ENCODE measurements at places on chromosomes 2 and 18.

- DNase-seq = no peak
These were observed 40.1 kb upstream of the TMEM177 start for GRCh38 chr2:119638685-119639554.

GRCh38 chr18:29874519-29875098, 1167.9 kb downstream of the DSC3 start:
- peak; percentile 5 for DNase-seq

GRCh38 chr2:88690591-88691338, 708 bp upstream of the RPIA start:
- DNase-seq = no peak

GRCh38 chr2:177329064-177329463, 63.5 kb upstream of the AGPS start:
- no peak for DNase-seq

DNA sequence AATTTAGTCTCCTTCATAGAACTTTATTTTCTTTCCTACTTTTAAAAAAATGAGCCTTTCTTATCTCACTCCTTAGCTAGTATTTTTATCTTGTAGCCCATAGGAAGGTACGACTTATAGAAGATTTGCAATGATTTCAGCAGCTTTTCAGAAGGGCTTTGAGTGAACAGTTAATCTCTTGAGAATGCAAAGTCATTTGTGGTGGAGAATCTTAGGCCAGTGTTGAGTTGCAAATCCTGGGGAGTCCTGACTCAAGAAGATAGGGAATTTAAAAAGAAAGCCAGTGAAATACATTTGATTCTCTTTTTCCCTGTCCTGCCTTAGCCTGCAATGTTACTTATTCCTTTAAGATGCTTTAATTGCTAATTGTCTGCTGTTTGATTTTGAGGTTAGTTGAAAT, 33.6 kb downstream of the LYPD6 start:
- peak; percentile 68 for DNase-seq

DNA sequence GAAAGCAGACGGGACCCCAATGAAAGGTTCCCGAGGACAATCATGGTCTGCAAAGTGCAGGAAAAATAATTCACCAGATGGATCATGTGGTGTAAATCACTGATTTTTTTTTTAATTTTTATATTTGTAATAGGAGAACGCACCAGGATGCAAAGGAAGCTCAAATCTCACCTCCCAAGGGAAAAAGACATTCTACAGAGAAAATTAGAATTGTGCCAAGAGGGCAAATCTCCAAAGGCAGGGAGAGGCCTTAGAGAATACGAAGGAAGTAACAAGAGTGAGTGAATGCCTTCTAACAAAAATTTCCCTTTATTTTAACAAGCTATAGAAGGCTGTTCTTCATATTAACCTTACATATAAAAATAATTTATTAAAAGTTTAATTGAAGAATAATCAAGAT, 90.9 kb downstream of the ANKRD44 start:
- no peak for DNase-seq

DNA sequence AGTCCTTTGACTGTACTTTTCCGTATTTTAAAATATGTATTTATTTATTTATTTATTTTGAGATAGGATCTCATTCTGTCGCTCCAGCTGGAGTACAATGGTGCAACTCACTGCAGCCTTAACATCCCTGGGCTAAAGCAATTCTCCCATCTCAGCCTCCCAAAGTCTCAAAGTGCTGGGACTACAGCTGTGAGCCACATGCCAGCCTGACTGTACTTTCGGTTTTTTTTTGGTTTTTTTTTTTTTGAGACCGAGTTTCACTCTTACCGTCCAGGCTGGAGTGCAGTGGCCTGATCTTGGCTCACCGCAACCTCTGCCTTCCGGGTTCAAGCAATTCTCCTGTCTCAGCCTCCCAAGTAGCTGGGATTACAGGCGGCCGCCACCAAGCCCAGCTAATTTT, 28.9 kb upstream of the CCNYL1 start:
- no peak for DNase-seq

- DNase-seq = no peak
These were observed 1.2 kb upstream of the HS1BP3 start for GRCh38 chr2:20652141-20652540.

DNA sequence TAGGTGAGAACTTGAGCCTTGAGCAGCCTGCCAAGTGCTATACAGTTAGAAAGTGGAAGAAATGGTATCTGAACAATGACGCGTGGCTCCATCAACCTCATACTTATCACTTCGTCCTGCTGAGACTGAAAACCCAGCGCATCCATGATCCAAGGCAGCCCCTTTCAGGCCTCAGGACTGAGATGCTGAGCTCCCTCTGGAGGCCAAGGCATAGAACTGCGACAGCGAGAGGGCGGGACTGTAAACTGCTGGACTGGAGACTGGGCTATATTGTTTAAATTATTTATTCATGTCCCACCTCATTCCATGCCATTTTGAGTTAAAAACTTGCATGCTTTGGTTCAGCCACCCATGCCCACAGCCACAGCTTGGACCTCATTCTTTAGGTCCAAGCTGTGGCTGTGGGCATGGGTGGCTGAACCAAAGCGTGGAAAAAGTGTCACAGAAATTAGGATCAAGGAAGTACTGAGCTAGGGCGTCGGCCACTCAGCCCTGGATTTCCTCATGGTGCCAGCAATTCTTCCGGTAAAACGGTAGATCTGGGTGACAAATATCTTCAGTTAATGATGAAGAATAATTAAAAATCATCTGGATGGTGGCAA, 195.5 kb downstream of the L3MBTL4 start:
- DNase-seq = peak; percentile 63

DNA sequence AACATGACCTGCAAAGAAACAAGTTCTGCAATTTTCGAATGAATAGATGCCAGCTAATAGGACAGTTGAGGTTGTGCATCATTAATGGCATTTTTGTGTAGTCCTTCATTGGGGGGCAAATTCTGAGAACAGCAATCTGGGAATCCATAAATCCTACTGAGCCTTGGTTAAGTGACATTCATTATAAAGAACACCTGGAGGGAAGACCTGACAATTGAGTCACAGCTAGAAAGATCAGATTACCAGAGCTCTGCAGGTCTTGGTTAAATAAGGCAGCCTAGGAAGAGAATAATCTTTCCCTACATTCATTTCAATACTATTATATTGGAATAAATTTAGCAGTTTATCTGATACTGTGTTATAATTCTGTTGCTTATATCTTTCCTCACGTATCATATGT, 14.3 kb downstream of the KCNH7 start:
- no peak for DNase-seq

DNA sequence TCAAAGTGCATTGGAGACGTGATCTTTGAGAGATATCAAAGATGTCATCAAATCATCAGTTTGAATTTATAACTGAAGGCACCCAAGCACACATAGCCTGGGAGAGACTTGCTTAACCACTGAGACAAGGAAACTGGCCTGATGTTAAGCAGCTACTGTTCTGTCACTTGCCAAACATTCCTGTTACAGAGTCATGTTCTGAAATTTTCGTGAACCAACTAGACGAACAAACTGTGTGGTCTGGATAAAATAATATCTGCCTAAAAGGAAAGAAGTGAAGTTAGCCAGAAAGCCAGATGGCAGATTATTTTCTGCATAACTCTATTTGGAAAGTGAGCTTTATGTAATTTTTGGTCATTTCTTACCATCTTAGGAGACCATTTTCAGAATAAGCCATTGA, 51.4 kb downstream of the SPATS2L start:
- peak; percentile 35 for DNase-seq

DNA sequence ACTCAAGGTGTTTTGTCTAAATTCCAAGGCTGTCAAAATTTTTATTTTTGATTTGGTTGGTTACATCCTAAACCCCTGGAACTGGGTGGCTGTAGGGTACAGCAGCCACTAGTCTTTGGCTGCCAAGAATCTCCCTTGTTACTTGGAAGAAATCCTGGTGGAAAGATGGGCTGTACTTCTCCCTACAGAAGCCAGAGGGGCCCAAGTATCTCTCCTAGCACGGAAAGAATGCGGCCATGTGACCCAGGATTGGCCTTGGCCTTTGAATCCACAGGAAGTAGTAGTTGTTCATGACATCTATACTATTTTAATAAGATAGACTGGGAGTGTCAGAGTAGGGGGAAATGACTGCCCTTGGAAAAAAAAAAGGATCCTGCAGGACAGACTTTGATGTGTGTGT, 54.4 kb upstream of the MYO3B start:
- DNase-seq = peak; percentile 7

DNA sequence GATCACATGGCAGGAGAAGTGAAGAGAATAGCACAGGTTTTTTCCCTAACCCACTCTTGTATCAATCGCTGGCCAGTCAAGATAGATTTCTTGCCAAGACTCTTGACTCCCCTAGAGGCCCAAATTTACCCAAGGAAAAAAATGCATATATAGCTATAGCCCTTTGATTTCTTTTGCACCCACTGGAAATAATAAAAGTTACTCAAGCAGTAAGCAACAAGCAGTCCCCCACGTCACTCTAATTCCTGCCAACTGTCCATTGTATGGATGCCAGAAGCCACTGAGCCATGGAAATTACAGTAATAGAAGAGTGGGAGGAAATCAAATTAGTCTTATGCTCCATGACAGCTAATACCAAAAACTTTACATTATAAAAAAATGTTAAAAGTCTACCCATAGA, 125.3 kb upstream of the SLC39A10 start:
- peak; percentile 37 for DNase-seq

All from fibroblast of skin of right quadriceps (primary cell).